ENCODE measurements at places on chromosomes 16 and 17.

- no peak for DNase-seq
Measured at GRCh38 chr17:41494524-41494923, 4.8 kb upstream of the KRT36 start.

DNA sequence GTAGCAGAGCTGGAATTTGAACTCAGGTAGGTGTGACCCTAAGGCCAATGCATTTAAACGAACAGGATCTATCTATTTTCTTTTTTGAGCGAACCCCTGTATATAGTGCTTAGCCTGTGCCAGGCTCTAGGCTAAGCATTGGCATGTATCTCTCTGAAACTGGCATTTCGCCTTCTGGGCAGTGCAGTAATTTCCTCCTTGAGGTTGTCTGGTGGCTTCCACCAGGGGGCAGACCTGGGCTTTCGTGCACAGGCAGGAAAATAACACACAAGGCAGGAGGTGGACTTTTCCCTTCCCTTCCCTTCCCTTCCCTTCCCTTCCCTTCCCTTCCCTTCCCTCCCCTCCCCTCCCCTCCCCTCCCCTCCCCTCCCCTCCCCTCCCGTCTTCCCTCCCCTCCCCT, 34.4 kb upstream of the PRKCB start:
- peak; percentile 76 for DNase-seq

- DNase-seq, result no peak
Measured at GRCh38 chr17:67994817-67995569, 1.3 kb downstream of the C17orf58 start.

- peak; percentile 4 for DNase-seq
Measured at GRCh38 chr17:31321481-31321880, at the start of gene EVI2A. TSS of gene EVI2A (minus strand) at chr17:31321622. CDS start at chr17:31319013, 2,609 bp downstream.

- DNase-seq, result no peak
Measured at GRCh38 chr16:82302042-82302727, 132.2 kb upstream of the MPHOSPH6 start.

DNA sequence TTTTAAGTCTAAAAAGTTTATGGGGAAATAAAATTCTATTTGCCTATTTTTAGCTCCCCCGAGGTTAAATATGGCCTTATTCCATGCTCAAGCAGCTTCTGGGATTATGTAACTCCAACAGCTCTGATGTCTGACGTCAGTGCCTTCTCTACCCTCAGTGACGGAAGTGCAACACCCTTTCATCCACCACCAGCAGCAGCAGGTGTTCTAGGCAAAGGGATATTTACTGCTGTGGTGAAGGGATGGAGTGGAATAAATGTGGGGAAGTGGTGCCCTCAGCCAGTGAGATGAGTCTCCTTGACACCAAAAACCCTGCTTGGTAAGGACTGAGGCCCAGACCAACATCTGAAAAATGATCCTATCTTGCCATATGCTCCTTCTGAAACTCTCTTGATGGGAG, 247.4 kb downstream of the SHISA9 start:
- no peak for DNase-seq

DNA sequence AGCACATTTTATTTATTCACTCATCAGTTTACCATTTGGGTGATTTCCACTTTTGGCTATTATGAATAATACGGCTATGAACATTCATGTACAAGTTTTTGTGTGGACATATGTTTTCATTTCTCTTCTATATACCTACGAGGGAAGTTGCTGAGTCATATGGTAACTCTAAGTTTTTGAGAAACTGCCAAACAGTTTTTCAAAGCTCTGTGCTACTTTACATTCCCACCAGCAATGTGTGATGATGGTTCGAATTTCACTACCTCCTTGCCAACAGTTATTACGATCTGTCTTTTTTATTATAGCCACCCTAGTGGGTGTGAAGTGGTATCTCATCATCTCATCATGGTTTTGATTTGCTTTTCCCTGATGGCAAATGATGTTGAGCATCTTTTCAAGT, 63.7 kb upstream of the MRTFB start:
- DNase-seq, result no peak

GRCh38 chr16:52727849-52728248, 180.9 kb upstream of the TOX3 start:
- no peak for DNase-seq

DNA sequence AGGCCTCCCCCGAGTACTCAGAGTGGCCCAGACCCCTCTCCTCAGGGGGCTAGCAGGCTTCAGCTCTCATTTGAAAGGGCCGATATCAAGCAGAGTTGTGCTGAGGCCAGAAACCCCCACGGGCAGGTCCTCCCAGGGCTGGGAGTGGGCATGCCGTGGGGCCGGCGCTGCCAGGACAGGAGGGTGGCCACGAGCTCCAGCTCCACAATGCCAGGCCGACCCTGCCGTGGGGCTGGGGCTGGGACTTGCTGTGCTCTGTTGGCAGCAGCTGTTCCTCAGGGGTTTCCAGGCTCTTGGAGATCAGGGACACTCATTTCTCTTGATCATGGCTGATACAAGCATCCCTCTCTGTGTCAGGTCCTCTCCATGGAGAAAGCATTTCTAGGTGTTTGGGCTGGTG, 3.2 kb upstream of the NPB start:
- DNase-seq, result no peak

All from nucleus accumbens (tissue), 56 donors.